ENCODE measurements at places on chromosomes 2 and 18. TPM values are rescaled to one million over a fixed set of nuclear protein-coding genes. Genes with fewer than 3 reads are reported as not detected.

FEV gene
- polyA plus RNA-seq, result 2.9 TPM

DNA sequence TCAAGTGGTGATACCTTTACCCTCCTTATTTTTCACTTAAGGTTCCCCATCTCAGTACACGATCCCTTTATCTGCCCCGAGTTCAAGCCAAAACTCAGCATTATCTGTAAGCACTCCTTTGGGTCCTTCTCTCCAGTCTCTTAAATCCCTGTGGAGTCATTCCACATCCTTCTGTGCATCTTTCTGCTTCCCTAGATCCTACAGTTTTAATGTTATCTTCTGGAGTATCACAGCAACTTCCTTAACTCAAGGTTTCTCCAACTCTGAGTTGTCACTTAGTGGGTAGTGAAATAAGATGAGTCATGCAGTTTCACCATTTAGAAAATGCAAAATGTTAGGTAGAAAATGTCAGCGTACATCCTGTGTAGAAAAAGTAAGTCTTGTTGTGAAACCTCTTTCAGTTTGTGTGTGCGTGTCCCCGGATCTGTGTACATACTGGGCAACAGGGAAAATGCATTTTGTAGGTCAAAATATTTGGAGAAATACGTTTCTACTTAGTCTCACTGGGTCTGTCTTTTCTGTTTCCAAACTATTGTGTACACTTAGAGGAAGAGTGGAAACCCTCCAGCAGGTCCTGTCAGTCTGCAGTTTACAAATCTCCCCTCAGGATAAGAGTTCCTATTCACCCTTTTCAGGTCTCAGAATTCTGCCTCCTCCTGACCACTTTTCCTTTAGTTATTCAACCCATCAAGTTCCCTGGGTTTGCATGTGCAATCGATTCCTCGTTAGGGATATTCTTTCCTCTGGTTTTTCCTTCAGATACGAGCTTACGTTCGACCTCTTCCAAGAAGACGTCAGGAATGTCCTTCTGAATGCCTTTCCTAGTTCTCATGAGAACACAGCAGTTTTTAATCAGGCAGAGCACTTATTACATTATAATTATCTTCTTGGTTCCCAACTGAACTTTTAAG, 154.8 kb downstream of the TGIF1 start:
- peak; percentile 73 for DNase-seq

- DNase-seq, result no peak
These were observed 93.5 kb downstream of the TNS1 start for GRCh38 chr2:217909156-217909820.

CDK5R2 gene
- 1.4 TPM for polyA plus RNA-seq

GRCh38 chr18:45386041-45386655, 229.1 kb upstream of the SLC14A2 start:
- DNase-seq, result no peak

ZNF532 gene
- polyA plus RNA-seq, result 2.4 TPM

GRCh38 chr2:163698857-163699256, 37.0 kb downstream of the FIGN start:
- no peak for DNase-seq

- no peak for DNase-seq
These were observed 55.6 kb downstream of the CHRNA1 start for GRCh38 chr2:174708713-174709112.

DNA sequence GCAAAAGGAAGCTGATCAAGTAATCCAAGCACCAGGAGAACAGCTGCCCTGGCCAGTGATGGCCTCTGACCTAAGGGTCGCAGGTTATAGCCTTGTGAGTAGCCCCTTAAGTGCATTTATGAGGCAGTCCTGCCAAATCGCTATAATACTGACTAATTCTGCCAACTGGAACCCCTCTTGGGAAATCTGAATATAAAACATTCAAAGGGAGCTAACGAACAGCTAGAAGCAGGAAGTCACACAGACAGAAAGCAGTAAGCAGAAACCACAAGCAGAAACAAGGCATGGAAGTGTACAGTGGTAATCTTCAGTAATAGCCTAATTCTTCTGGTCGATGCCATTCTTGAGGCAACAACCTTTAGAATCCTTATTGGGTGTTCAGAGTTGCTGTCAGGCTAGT, 521.3 kb downstream of the METTL4 start:
- DNase-seq, result no peak

Measured in small intestine (tissue), 16 donors.